GM13977 (cell line): ENCODE measurements at places on chromosomes 12 and 14.

DNA sequence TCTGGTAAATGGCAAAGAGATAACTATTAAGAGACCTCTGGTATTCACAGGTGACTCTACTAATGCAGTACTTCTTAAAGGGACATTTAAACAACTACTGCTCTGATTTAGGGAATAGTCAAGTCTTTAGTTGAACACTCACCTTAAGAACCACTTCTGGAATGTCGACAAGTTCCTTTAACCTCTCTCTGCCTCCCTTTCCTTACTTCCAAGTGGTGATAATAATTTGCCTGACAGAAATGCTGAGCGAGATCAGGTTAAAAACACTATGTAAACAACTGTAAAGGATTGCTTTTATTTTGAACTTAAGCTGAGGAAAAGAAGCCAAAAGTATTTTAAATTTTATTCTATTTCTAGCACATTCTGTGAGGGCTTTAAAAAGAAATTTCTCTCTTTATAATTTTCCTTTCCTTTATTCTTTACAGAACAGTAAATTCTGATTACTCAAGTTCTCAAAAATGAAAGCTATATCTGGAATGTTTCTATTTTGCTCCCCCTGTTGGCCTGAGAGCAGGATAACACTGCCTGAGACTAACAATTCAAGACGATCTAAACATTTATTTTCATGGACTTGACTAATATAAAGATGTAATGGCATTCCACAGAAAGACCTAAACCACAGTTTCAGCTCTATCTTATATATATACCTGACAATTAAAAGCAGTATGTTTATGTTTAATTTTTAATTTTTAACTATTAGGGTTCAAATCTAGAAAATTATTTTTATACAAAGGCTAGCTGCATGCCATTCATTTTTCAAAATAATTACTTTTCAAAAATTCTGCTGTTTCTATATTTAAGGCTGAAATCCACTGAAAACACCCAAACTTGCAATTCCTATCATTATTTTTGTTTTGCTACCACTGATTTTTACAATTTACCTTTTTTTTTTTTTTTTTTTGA lies 29.2 kb downstream of the ZCCHC8 start:
- peak; percentile 54 for DNase-seq

DNA sequence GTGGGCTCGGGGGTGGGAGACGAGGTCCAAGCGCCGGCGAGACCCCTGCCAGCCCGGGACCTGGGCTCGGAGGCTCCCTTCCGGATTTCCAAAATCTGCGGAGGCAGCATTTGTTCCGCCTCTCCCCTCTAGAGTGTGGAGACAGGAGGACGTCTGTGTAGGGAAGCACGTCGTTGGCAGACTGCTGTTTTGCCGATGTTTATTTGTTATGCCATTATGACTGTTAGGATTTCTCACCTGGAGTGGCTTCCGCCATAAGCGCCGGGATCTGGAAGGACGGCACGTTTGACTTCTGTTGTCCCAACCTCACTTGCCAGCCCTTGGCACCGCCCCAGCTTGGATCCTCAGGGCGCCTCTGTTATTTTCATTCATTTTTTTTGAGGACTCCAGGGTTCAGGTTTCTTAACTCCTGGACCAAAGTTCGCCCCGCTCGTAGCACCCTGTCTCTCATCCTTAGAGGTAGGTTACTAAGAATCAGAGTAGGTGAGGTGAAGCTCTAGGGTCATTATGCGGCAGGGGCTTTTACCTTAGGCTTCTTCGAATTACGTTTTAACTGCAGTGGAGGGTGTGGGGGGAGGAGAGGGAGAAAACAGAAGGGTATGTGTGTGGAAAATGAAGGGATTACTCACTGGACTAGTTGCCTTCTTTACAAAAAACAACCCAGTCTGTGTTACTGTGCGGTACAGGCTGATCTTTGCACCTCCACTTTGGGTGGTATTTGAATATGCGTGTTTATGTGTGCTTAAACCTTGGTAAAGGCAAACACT lies 547 bp upstream of the PYGL start:
- DNase-seq, result peak; percentile 40

DNA sequence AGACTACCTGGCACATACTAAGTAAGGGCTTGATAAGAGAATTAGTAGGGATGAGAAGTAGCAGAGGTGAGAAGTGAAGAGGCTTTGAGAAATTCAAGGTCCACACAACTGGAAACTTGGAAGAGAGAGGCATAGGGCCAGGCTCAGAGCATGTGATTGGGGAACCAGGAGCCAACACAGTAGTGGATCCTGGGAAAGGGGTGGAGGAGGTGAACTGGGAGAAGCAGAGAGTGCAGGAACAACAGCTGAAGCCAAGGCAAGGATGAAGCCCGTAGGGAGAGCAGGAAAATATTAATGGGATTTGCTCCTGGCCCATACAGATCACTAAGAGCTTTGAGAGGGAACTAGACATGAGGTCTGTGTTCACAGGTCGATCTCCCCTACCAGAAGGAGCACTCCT lies 1.4 kb upstream of the ITGB7 start:
- DNase-seq, result no peak

GRCh38 chr12:63302269-63302940 lies 151.4 kb upstream of the AVPR1A start:
- no peak for DNase-seq

DNA sequence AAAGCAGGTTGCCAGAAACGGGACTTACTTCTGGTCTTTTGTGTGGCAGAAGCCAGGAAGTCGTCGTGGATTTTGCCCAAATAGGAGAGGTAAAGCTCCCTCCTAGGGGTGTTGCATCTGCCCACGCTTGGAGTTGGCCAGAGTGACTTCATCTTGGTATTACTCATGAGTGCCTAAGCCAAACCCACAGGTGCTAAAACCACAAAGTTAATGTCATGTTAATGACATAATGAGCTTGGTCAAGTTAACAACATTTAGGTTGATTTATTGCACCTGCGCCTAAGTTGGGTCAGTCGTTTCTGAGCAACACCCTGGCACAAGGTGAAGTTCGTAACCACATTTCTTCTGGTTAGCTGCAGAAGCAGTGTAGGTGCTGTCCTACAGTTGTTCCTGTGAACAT lies 225.2 kb downstream of the FUT8 start:
- peak; percentile 78 for DNase-seq

GRCh38 chr14:24177041-24177825 lies 5.4 kb downstream of the REC8 start:
- no peak for DNase-seq

DNA sequence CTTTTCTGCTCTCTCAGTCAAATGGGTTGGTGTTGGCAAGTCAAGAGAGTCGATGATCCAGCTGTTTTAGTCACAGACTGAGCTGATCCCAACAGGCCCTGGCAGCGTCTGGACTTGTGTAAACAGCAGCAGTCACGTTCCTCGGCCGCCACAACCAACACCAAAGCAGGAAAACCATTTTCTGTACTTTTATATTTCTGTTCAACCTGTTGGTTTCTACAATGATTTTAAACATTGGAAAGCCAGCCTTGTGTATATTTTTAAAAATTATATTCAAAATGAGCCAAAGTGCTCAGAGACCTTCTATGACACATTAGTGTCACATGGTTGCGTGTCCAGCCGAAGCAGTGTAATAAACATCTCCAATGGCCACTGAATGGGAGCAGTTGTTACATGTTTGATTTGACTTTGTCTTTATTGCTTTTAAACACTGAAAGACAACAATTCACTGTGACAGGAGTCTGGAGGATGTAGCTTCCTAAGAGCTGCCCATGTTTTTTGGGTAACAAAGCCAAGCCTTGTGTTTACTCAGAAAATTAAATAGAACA lies 5.9 kb upstream of the SIVA1 start:
- DNase-seq, result no peak

- no peak for DNase-seq
Measured at GRCh38 chr12:82942521-82942920, 255.8 kb downstream of the TMTC2 start.

DNA sequence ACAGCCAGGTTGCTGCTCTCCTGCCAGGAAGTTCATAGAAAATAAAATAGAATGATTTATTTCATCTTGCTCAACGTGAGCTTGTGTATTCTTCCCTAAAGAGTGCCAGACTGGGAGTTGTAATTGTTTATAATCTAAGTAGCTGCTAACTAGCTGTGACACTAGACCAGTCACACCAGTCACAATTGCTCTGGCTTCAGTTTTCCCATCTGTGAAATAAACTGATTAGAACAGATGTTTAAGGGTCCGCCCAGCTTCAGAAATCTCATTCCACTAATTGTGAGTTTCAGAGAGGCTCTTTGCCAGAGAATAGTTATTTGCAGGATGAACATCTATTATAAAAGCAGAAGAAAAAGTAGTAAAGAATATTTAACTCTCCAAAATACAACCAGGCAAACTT lies 55.6 kb upstream of the ZDHHC17 start:
- DNase-seq, result no peak

DNA sequence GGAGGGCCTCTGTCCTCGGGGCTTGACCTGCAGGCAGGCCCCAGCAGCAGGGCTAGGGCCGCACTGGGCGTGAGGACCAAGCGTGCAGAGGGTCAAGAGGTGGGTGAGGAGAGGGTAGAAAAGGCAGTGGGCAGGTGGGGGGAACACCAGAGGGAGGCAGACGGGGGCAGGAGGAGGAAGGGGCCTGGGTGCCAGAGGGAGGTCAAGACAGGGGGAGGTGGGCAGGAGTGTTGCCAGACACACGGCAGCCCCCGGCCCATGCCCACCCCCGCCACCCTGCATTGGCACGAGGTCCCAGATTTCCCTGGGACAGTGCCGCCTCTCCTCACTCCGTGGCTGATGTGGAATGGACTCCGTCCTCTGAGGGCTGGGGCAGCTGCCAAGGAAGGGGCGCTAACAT lies 8.2 kb downstream of the TMEM121 start:
- no peak for DNase-seq

GRCh38 chr12:1800401-1801302 lies 19.7 kb upstream of the LRTM2 start:
- DNase-seq, result peak; percentile 65
